NCI-H1436 treated with DMSO at 0.1 percent for 48 hours (cell line): ENCODE measurements at places on chromosomes 6 and 20.

- DNase-seq = no peak
Measured at GRCh38 chr6:760982-761955, 68.3 kb upstream of the EXOC2 start.

DNA sequence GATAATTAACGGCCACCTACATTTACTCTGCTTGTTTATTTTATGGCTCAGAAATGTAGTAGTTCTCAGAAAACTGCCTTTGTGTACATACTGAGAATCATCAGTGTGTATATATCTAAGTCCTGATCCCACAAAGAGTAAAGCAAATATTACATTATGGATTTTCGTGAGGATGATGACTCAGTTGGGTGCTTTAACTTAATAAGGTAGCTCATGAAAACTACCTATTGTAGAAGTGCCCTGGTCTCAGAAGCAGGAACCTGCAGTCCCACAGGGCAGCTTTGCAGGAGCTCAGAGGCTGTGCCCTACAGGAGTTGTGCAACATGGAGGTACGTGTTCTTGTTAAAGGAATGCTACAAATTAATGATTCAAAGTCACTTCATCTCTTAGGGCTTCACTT, 108.2 kb downstream of the PLG start:
- no peak for DNase-seq

DNA sequence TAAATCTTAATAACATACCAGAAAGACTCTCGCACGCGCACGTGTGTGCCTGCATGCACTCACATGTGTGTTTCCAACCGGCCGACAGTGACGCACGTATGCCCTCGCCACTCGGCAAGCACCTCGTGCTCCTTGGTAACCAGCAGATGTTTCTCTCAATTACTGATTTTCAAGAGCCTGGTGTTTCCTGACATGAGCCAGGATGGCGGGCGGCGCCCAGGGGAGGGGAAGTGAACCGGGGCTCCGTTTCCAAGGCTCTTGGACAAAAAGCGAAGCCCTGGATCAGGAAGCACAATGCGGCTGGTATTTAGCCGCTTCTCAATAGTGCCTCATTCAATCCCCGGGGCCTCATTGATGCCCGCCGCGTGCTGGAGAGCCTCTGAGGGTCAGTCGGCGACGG, 37.7 kb downstream of the PMEPA1 start:
- DNase-seq = peak; percentile 68

DNA sequence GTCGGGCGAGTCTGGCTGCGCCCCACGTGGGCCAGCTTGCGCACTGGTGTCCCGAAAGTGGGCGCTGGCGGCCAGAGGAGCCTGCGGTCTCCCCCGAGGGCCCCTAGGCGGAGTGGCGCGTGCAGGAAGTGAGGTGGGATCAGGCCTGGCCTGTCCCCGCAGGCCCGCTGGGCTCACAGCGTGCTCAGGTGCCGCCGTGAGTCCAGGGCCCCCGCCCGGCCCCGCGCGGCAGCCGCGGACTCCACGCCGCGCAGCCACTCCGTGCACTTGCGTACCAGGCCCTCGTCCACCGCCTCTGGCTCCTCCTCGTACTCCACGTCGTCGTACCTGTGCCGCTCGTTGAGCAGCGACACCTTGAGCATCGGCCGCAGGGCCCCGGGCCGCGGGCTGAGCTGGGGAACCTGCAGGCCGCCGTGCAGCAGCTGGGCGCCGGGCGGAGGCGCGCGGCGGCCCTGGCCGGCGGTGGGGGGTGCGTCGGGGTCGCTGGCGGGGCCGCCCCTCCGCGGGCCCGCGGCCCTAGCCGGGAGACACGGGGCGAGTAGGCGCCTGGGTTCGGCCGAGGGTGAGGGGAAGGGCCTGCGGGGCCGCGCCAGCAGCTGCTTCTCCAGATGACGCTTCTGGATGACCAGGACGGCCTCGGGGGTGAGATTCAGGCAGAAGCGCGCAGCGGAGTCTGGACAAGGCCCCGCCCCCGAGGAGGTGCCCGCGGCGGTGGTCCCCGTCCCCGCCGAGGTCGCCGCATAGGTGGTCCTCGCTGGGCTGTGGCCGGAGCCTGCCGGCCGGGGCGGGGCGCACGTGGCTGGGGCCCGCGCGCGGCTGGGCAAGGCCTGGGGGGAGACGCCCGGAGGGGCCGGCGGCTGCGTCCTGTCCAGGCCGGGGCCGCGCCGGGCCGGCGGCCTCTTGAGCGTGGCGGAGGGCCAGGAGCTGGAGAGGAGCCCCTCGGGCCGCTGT, 835 bp downstream of the PRR18 start:
- no peak for DNase-seq

DNA sequence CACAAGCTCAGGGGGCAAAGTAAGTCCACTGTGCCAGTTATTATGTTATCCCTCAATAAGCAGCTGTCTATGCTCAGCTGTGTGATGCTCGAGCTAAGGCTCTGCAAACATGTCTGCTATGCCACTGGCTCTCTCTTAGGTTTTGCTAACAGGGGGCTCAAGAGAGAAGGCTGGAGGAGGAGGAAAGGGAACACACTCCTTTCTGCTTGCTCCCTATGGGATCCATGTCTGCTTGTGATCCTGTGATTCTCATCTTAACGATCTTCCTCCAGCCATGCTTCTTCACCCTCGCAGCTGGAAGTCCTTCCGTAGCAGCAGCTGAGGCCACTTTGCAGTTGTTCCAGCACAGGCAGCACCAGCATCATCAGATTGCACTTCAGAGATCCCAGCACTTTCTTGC, 37.0 kb upstream of the IGF2R start:
- DNase-seq = no peak

- DNase-seq = no peak
Measured at GRCh38 chr20:58372806-58373205, 16.2 kb upstream of the VAPB start.

GRCh38 chr6:31681135-31681671, 336 bp upstream of the LY6G5C start:
- no peak for DNase-seq

DNA sequence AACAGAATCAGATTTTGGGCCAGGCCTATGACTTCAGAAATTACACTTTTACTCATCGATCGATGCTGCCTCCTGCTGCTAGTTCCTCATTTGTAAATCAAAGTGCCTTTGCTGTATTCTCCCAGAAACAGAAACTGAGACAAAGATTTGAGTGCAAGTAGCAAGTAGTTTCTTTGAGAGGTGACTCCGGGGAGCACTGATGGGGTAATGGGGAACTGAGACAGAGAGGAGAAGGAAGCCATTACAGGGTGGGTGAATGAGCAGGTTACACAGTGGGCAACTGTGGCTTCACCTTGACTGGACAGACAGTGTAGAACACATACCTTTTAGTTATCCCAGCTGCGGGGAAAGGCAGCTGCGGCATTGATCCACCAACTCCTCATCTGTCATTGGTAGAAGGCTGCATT, 9.7 kb upstream of the CD40 start:
- no peak for DNase-seq

DNA sequence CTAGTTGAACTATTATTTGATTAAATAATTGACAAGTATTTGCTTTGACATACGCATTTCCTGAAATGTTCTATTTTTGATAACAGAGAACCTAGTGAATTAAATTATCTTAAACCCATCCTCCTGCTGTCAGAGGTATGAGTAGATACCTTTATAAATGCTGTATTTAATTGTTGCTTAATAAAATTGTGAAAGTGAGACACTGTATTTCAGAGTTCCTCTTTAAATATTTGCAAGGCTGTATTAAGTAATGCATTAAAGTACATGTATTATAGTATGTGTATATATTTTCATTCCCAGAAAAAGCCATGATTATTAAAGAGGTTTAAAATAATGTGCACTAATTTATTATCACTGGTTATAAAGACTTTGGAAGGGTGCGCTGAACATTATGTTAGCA, 483.8 kb downstream of the TFAP2B start:
- no peak for DNase-seq

- DNase-seq = no peak
Measured at GRCh38 chr6:56851074-56851473, 103.8 kb upstream of the BEND6 start.

GRCh38 chr6:129634411-129635230, 75.4 kb downstream of the ARHGAP18 start:
- DNase-seq = no peak

- no peak for DNase-seq
Measured at GRCh38 chr20:52681288-52681687, 290.9 kb upstream of the TSHZ2 start.

DNA sequence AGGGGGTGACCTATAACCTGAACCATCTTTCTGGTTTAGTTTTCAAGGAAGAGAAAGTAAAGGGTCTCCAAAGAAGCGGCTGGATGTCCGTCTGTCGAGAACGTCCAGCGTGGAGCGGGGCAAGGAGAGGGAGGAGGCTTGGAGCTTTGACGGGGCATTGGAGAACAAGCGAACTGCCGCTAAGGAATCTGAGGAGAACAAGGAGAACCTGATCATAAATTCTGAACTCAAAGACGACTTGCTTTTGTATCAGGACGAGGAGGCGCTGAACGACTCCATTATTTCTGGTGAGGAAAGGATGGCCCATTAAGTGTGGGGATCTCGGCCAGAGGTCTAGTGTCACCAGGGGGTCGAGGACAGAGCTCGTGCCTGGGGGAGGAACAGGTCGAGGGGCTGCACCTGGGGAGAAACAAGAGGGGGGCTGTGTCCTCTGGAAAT, 159.2 kb downstream of the SYCP2 start:
- no peak for DNase-seq

DNA sequence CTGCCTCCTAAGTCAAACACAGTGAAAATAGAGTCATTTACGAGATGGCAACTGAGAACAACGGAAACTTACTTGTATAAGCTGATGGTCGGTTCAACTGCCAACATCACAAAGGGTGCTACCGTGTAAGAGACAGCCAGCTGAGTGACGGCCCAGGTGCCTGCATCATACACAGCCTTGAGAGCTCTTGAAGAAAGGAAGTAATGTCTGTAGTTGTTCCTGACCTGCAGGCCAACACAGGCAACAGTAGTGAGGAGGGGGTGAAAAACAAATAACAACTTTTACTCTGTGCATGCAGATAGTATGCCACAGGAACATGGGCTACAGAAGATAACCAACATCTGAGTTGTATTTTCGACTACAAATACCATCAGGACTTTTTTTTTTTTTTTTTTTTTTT, 102.7 kb downstream of the MBOAT1 start:
- DNase-seq = no peak

DNA sequence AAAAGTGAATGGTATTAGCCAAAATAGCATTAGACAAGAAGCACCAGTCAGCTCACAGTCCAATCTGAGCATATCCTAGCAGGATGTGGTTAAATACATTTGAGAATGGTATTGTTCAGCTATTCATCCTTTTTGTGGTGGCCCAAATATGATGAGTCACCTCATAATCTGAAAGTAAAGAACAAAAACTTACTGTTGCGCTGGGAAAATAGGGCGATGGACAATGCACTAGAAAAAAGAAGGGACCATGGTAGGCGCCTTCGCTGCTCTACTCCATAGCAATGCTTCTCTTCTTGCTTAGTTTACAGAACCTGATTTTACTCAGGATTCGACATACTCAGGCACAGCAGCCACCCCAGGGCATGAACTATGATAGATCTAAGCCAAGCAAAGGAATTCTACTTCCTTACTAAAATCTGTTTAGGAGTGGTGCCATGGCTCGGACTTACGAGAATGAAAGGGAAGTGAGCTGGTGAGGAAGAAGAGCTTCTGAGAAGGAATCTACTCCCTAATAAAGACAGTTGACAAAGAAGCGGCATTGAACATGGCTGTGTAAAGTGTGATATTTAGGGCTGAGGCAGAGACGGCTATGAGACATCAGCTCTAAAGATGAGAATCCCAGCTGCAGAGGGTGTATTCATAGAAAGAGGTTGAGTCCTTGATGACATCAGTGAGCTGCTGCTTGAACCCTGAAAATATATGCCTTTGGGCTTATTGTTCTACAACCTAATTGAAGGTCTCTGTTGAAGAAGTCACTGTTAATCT, 16.6 kb upstream of the FBXO9 start:
- DNase-seq = no peak

DNA sequence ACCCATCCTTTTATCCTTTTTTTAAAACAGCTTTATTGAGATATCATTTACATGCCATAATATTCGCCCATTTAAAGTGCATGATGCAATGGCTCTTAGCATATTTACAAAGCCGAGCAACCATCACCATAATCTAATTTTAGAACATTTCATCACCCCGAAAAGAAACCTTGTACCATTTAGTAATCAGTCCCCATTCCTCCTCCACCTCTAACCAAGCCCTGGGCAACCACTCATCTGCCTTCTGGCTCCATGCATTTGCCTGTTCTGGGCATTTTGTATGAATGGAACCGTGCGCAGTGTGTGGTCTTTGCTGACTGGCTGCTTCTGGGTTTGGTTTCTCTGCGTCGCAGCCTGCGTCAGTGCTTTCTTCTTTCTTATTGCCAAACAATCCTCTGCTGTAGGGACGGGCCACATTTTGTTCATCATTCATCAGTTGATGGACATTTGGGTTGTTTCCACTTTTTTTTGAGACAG, 10.2 kb upstream of the EEF1A2 start:
- no peak for DNase-seq

DNA sequence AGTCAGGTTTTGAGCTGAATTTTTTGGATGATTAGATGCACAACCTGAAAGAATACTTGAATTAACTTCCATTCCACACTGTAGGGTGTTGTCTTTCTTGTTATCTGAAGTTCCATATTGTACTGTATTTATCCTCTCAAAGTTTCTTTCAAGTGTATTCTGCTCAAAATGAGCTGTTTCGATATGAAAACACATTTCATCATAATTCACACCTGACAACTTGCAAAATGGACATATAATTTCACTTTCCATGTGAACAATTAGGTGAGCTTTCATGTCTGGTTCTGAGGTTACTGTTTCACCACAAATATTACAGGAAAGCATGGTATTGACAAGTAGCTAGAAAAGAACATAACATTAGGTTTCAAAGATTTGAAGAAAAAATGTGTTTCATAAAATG, 1.7 kb downstream of the ZUP1 start:
- DNase-seq = no peak

- DNase-seq = no peak
Measured at GRCh38 chr6:47700053-47700452, 1.7 kb downstream of the ADGRF4 start.

DNA sequence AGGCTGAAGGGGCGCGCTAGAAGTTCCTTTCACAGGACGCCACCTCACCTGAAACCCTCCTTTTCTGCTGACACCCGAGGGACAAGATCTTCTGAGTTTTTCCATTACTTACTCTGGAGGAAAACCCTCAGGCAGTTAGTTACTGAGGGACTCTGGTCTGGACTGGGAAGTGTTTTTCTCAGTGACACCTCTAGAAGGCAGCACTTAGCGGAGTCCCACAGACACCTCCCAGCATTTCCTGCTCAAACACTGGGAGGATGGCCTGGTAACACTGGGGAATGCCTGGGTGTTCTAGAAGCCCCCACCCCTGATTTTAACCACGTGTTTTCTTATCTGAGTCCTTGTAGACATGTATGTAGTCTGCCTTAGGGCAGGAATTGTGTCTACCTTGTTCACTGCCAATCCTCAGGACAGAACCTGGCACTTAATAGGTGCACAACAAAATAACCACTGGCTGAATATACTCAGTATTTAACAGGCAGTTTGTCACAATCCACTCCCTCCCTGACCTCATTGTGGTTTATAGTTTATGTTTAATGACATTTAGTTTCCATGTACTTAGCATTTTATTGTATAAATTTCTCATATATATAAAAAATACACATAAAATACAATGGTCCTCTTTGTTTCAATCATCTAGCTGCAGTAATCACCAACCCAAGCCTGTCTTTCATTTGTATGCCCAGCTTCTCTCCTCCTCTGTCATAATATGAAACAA, 4.8 kb downstream of the GSTA3 start:
- no peak for DNase-seq

- no peak for DNase-seq
Measured at GRCh38 chr6:35267897-35268296, 8.4 kb downstream of the ZNF76 start.

- no peak for DNase-seq
Measured at GRCh38 chr6:31945154-31945506, 765 bp upstream of the CFB start.
